ENCODE measurements at places on chromosomes 7 and 10.

DNA sequence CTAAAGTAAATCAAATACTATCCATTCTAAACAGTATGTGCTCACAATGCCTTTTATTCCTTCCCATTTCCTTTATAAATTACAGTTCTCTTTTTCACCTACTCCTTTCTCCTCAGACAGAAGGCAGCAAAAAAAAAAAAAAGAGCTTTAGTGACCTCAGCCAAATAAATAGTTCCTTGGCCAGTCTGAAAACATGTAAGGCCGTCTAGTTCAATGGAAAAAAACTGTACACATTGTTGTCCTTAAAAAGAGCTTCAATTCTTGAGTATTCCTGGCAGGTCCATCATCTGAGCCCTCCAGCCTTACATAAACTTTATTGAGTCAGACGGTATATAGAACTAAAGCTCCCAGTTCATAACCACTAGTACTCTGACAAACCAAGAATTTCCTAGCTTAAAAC, 185.4 kb downstream of the CACNA2D1 start:
- no peak for DNase-seq

GRCh38 chr10:20682782-20683181, 214.3 kb downstream of the NEBL start:
- DNase-seq: no peak

DNA sequence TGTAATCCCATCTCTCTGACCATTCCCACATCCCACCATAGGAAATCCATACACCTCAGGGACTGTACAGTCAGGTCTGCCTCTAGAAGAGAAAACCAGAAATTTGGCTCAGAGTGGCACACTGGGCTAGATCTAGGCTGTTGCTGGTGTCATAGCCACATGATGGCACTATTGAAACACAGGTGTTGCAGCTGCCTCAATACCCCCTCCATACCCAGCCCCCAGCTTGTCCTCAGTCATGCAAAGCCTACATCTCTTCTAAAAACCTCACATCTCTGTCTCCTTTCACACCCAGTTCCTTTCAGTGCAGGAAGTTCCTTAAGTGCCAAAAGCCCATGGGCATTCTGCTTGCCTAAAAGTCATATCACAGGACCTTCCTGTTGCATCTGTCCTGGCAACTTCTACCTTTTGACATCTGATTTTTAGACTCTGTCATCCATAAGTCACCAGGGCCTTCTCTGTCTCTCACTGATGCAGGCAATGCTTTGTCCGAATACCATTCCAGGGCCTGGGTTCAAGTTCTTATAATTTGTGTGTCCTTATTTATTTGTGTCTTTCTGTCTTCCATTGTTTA, 27.0 kb upstream of the HIBADH start:
- DNase-seq: no peak

- DNase-seq: no peak
Observed at GRCh38 chr7:141074162-141074991, 513 bp downstream of the TMEM178B start.

DNA sequence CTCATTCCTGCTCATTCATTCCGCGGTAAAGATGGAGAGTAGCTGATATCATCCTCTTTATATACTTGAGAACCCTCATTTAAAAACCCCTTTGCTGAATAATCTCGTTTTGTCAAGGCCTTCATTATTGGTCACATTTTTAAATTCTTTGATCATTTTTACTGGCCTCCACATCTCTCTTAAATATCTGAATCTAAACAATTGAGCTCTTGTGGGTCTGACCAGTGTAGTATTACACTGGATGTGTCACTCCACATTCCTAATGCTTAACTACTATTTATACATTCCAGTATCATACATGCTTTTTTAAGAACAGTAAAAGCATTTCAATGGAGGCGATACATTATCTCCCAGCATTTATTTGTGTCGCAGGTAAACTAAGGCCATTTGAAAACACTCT, 12.6 kb upstream of the PRPS1L1 start:
- no peak for DNase-seq

DNA sequence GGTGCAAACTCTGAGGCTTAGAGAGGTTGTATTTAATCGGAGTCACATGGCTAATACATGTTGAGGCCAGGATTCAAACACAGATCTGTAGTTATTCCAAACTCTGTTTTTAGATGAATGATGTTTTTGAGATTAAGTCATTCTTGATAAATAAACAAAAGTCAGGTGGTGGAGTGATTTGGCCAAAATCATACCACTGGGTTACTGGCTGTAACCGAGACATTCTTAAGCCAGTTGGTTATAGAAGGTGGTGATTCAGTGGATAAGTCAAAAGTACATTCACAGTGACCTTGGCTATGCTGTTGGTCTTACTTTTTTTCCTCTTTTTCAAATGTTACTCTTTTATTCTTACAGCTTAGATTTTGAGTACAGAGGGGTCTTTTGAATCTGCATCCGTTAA, 361.4 kb downstream of the KIF20B start:
- DNase-seq: no peak

- no peak for DNase-seq
Observed at GRCh38 chr7:107891636-107892366, 818 bp downstream of the DLD start.

DNA sequence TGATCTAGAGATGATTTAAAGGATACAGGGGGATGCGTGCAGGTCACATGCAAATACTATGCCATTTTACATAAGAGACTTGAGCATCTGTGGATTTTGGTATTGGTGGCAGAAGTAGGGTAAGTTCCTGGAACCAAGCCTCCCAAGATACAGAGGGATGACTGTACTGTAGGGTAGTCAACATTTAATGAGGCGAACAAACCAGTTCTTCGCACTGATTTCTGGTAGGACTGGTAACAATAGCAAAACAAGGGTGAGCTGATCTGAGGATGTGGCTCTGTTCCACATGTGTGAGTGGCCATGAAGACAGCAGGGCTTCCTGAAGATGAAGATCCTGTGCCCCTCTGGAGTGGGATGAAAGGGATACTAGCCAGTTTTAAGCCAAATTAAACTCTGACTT, 36.3 kb downstream of the MKX start:
- DNase-seq: no peak

GRCh38 chr7:90660100-90660499, 64.0 kb downstream of the CDK14 start:
- DNase-seq: no peak

DNA sequence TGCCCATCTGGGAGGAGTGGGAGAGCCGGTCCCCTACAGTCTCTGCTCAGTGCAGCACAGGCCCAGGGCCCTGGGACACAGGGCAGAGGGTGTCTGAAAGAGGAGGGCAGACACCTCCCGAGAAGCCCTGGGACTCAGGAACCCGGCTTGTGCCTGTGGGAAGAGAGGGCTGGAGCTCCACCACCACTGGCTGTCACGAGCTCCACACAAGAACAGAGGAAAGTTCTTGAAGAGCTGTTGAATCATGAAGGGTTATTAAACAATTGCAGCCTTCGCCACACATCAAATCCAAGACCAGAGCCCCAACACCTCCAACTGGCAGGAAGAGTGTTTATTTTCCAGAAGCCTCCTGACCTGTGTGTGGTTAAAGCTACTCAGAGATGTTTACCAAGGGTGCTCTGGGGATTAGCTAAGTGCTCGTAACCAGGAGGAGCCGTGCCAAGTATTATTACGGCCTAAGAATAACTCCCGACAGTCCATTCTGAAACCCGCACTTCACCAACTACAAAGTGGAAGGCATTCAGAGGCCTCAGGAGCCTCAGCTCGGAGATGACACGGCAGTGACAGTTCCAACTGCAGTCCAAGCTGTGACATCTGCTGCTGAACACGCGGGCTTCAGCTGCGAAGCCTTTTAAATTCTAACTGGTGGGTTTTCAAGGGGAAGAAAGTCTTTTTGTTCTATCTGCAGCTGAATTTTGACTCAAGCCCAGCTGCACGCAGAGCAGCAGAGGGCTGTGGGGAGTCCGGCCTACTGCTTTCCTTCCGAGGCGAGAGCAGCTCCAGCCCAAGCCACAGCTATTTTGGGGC, 75.1 kb downstream of the MAD1L1 start:
- DNase-seq: no peak

- DNase-seq: peak; percentile 67
Observed at GRCh38 chr7:31120800-31121513, 68.8 kb downstream of the ADCYAP1R1 start.

- DNase-seq: no peak
Observed at GRCh38 chr7:103772171-103772773, 217.2 kb downstream of the RELN start.

DNA sequence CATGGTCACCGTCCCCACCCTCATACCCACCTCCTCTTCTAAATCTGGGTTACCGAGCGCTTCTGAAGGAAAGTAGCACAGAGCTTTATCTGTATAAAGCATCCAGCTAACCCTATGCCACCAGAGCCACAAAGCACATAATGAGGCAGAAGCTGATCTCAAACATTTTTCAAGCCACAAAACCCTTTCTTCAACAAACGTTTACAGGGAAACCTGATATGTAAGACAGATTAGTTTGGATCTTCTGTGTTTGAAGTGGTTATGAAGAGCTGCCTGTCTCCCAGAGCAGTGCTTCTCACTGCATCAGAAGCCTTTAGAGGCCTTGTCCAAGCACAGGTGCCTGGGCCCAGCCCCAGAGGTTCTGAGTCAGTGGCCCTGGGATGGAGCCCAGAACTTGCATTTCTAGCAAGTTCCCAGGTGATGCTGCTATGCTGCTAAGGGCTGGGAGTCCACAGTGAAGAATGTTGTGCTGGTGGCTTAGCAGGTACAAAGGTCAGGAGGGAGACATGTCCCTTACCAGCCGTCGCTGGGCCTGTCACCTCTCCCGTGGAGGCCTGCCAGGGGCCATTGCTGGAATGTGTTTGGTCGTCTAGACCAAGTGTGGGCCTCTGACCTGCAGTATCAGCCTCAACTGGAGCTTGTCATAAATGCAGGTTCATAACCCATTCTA, 90.4 kb downstream of the TAF3 start:
- DNase-seq: no peak

DNA sequence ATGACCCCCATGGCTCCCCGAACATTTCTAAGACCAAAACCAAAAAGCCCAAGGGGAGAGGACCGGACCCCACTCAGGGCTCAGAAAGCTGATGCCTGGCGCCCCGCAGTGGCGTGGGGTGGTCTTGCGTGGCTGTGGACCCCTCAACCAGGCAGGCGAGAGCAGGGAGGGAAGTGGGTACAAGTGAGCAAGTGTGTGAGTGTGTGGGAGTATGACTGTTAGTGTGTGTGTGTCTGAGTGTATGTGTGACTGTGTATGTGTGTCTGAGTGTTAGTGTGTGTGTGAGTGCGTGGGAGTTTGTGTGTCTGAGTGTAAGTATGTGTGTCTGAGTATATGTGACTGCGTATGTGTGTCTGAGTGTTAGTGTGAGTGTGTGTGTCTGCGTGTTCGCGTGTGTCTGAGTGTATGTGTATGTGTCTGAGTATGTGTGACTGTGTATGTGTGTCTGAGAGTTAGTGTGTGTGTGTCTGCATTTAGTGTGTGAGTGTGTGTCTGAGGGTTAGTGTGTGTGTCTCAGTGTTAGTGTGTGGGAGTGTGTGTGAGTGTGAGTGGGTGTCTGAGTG, 34.0 kb upstream of the INSIG1 start:
- no peak for DNase-seq

DNA sequence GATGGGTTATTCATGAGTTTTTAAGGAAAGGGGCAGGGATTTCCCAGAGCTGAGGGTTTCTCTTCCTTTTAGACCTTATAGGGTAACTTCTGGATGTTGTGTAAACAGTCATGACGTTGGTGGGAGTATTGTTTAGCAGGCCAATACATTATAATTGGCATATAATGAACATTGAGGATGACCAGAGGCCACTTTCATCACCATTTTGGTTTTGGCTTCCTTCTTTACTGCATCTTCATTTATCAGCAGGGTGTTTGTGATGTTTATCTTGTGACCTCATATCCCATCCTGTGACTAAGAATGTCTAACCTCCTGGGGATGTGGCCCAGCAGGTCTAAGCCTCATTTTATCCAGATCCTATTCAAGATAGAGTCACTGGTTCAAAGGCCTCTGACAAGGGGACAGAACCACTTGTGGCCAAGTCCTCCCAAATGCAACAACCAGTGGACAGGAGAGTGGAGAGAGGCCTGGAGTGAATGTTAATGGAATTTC, 77.3 kb upstream of the RPA3 start:
- no peak for DNase-seq

DNA sequence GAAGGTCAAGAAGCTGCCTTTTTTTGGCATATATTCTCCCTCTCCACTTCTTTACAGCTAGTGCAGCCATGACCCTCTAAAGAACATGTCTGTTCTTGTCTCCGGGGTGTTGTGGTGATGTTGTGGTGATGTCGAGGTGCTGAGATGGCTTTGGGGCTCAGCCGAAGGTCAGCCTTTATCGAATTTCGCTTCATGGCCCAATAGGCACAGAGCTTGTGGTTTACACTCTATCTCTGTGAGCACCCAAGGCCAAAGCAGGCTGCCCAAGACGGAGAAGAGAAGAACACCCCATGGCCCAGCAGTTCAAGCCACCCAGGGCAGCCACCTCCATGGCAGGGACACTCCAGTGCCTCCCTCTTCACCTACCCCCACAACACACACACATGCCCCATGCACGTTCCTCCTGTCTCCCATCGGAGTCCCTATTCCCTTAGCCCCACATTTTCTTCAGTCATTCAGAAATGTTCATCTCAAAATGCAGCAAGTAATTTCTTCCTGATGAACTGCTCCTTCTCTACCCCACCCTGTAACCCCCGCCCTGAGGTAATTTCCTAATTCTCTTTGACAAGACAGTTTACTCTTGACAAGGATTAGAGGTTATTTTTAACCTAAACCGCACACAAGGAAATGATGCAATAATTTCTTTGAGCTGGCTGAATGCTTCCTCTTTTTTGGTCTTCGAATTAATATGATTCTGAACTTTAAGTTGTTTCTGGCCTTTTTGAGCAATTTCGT, 18.6 kb upstream of the ADRB1 start:
- DNase-seq: no peak

- no peak for DNase-seq
Observed at GRCh38 chr7:4113976-4114375, 568.1 kb upstream of the FOXK1 start.

DNA sequence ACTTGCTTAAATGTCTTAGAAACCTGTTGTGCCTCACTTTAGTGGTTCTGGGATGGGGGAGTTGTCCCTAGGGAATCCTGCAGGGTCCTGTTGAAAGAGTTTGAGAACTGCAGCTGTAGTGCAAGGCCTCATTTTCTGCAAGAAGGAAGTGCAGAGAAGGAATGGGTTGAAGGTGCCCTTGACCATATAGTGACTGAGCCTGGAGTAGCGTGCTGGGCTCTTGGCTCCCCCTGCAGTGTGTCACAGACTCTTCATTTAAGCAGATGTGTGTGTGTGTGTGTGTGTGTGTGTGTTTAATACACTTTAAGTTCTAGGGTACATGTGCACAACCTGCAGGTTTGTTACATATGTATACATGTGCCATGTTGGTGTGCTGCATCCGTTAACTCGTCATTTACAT, 92.2 kb downstream of the GRK5 start:
- DNase-seq: no peak

GRCh38 chr7:79691074-79691473, 237.6 kb upstream of the MAGI2 start:
- DNase-seq: no peak
